Immature natural killer cell (primary cell): ENCODE measurements at places on chromosomes 4 and X.

DNA sequence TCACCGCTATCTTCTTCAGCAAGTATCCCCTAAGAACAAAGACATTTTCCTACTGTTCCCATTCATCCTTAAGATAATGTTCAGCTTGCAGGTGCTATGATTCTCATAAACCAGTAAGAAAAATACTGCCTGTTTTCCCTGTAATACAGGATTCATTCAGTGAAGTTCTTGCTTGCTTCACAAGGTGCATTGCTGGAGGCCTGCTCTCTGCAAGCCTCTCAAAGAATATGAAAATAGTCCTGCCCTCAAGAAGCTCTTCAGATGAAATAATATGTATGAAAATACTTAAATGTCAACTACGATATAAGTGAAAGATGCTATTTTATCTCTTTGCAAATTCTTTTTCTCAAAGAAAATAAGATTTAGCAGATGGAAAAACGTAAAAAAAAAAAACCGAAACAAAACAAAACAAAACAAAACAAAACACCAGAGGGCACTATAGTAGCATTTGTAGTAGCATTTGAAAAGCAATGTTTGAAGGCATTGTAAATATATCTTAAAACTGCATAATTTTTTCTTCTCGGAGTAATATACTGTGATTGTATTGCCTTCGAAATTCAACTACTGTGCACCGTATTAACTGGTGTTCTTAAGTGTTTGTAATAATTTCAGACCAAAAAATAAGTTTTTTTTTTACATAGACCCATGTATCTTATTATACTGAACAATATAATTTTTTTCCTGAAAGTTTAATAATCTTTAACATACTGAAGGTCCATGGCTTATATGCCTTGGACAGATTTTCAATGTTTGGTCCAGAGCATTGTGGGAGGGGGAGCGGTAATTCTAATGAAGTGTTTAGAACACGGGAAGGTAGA, 26.0 kb downstream of the ADH4 start:
- DNase-seq: peak; percentile 0

DNA sequence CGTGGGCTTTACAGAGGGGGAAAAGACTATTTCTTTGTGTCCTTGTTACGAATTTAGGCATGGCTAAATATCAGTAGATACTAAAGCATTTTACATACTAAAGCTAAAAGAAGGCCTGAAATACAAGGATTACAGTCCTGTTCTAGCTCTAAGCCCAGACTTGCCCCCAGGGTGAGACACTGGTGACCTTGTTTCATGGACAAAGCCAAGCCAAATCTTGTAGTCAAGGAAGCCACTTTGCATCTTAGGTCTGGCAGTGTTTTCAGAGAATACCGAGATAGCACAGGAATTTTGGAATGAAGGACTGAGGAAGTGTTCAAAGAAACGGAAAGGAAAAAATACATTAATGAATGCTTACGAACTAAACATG, 733 bp upstream of the G3BP2 start:
- DNase-seq: no peak

DNA sequence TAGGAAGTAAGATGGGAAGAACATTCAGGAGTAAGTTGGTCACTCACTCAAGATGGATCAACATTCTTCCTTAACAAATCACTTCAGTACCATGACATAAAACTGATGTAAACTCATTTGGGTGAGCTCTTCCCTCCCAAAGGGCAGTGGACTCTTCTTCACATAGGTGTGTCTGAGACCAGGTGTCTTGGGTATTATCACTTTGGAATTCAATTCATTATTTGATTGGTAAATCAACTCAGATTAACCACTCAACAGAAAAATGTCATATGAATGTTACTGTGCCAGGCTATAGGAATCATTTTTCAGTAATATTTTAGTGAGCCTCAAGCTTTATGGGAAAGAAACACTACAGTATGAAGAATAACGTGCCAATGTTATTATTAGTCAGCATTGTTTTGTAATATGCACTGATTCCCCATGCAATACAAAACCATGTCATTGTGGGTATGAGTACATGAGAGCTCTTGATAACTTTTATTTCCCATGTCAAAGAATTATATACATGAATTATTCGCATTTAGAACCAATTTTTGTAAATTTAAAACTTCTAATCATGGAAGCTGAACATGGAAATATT, 58.6 kb upstream of the ETNPPL start:
- no peak for DNase-seq

DNA sequence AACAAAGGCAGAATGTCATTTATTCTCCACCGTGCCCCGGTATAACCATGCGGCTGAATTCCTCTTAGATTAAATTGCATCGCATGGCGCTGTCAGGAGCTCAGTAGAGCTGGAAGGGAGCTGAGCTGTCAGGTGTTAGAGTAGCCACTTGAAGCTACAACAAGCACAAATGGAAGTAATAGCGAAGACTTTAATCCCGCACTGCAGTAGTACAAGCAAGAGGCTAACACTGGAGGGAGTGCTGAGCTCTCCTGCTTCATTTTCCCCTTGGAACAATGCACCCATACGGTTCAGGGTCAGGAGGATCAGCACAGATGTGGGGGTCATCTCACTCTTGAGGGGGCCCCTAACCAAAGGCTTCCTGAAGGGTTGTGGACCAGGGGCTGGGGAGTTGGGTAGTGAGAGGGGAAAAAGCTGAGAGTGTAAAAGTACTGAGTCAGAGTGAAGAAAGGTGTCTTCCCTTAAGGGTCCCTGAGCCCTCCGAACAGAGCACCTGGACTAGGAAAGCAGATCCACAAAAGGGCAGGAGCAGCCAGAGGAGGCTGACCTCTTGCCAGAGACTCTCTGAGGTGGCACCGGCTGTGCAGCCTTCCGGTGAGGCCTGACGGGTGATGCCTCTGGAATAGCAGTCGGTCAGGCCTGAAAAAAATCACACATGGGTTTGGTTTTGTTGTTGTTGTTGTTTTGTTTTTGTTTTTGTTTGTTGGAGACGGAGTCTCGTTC, 36.0 kb upstream of the CBR4 start:
- DNase-seq: no peak

- DNase-seq: no peak
Measured at GRCh38 chr4:26263165-26263564, 57.6 kb upstream of the RBPJ start.

GRCh38 chrX:40908026-40908425, 172.7 kb upstream of the MED14 start:
- no peak for DNase-seq

- DNase-seq: no peak
Measured at GRCh38 chrX:96564595-96564994, 120.0 kb upstream of the DIAPH2 start.

GRCh38 chr4:137267024-137267423, 265.3 kb downstream of the PCDH18 start:
- no peak for DNase-seq

DNA sequence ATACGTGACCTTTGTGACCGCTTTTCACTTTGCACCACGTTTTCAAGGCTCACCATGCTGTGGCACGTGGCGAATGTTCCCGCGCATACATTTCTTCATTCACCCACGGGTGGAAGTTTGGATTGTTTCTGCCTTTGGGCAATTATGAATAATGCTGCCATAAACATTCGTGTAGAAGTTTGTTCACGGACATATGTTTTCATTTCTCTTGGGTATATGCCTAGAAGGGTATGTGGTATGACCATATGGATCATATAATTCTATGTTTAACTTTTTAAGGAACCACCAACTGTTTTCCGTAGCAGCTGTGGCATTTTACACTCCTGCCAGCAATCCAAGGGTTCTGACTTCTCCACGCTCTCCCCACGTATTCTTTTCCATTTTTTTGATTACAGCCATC, 60.9 kb upstream of the MXD4 start:
- DNase-seq: no peak

DNA sequence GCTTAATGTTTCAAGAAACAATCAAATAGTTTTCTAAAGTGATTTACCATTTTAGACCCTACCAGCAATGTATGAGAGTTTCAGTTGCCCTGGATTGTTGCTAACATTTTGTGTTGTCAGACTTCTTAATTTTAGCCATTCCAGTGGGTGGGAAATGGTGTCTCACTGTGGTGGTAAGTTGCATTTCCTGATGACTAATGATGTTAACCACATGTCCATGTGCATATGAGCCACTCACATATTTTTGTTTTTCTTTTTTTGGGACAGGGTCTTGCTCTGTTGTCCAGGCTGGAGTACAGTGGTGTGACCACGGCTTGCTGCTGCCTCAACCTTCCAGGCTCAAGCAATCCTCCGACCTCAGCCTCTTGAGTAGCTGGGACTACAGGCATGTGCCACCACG, 48.3 kb downstream of the MED28 start:
- no peak for DNase-seq

- no peak for DNase-seq
Measured at GRCh38 chr4:183996868-183997267, 91.8 kb downstream of the STOX2 start.

- DNase-seq: no peak
Measured at GRCh38 chr4:128362760-128363159, 75.1 kb upstream of the PGRMC2 start.

DNA sequence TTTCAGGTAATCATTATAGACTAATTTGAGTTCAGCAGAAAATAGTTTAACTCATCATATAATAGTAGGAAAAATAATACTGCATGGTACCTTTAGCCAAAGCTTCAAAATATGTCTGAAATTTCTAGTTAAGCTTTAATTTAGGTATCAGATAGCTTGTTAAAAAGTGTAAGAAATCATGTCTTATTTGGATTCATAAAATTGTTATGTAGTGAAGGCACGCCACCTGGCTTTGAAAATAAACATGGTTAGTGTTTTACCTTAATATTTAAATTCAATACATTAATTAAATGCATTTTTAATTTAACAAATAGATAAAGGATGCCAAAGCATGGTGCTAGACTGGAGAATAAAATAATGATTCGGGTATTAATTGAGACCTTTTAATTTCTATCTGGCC, 211.4 kb downstream of the FSTL5 start:
- no peak for DNase-seq

DNA sequence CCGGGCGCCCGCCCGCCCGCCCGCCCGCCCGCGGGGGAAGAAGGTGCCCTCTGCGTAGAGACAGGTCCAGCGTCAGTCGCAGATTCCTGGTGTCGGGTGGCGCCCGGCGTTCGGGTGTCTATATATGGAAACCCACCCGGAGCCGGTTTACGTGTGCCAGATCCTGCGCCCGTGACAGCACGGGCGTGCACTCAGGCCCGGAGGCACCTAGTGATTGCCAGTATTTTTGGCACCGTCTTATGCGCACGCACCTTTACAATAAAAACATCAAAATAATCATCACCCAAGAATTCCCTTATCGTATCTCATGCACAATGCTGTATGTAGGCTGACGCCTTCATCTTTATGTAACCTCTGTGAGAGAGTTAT, 519 bp downstream of the SLC25A4 start:
- no peak for DNase-seq
